ENCODE measurements at places on chromosomes 11 and 22.

DNA sequence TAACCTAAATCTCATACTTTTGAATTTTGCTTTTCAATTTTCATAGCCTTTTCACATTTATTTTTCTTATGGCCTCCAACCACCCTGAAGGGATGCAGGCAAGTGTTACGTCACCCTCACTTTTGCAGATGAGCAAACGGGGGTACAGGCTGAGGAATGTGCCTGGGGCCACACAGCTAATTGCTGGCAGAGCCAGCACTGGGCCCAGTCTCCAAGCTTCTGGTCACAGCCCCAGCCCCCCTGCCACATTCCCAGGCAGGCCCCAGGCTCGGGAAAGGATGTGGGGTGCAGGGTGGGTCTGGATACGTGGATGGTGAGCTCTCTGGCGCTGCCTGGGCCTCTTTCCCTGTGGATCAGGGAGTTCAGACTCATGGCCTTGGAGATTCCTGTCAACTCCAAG lies 138.6 kb downstream of the PKNOX2 start:
- DNase-seq = no peak

GRCh38 chr11:131817687-131818188 lies 447.3 kb downstream of the NTM start:
- DNase-seq = no peak

- DNase-seq = no peak
Observed at GRCh38 chr22:16989915-16990314, 18.1 kb downstream of the GAB4 start.

DNA sequence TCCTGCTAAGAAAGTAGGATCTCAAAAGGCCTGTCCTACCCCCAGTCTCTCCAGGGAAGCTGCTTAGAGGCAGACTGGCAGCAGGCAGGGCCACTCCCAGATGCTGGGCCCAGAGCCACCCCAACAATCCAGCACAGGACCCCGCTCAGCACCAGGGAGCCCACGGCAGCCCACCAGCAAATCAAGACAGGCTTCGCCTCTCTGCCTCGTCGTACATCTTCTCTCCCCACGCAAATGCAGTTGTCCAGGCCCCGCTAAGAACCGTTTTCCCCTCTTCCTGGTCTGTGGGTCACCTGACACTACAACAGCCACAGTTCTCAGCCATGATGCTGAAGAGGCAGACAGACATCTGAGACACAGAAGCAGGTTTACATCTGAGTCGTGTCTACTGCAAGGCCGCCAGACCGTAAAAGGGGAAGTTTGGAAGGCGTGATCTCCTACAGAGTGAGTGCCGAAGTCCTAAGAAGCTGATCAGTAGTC lies 51.1 kb downstream of the IGSF9B start:
- DNase-seq = peak; percentile 50

GRCh38 chr11:11709447-11710239 lies 87.8 kb upstream of the GALNT18 start:
- DNase-seq = no peak

GRCh38 chr11:16158426-16158994 lies 197.8 kb downstream of the SOX6 start:
- no peak for DNase-seq

GRCh38 chr11:35629914-35630313 lies 11.7 kb downstream of the FJX1 start:
- no peak for DNase-seq

DNA sequence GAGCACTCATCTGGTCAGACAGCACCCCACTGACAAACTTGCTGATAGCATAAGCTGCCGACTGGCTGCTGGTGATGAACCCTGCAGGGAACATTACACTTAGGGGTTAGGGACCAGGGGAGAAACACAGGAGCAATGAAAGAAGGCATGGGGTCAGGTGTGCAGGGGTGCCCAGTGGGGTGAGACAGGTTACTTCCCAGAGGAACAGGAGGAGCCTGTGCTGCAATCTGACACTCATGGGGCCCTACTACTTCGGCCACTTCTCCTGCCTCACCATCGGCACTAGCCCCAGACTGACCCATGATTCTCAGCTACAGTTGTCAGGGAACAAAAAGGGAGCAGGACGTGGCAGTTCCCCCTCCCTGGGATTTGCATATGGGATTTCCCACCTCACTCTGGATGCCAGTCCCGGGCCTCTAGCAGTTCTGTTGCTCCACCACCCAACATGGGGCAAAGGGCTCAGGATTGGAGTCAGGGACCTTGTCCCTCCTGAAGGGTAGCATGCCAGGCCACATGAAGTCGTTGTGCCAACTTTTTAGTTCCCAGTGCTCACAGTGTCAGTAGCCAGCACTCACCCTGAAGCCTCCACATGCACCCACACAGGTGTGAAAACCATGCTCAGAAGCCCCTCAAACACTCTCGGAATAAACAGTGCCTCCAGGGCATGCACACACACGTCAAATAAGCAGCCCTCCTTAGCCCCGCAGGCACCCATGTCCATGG lies 2.2 kb downstream of the SLC37A4 start:
- DNase-seq = no peak

GRCh38 chr22:29603358-29604075 lies at the start of gene NF2:
Gene NF2 (plus strand): TSS chr22:29603633. CDS start chr22:29603999, 366 bp downstream.
- DNase-seq = no peak

DNA sequence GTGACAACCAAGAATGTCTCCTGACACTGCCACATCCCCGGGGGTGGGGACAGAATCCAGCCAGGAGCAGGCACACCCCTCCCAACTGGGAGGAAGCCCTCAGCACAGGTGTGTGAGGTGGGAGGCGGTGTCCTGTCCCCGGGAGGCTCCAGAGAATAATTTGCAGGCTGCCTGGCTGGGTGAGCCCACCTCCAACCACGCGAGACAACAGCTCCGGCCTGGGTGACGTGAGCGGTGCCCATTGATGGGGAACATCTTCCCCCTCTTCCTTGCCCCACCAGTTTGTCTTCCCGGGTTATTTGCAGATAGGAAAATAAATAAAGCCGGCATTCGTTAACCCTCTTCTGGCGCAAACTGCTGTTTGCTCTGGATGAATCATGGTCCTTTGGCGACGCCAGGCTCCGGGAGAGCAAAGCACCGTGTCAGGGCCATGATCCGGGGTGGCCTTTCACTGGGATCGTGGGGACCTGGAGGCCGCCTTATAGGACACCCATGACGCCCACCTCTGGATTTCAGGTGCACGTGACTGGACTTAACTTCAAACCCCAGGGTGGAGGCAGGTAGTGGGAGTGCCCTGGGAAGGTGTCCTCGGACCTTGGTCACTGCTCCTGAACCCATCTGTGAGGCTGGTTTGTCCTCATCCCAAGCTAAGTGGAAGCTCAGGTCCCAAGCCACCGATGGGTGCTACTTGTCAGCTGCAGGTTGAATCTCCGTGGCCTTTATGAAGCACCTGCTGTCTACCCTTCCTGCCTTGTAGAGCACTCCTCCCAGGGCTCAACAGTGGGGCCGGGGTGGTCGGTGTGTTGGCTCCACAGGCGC lies 13.9 kb downstream of the CCND1 start:
- peak; percentile 14 for DNase-seq

GRCh38 chr22:45120931-45121330 lies 42.8 kb upstream of the NUP50 start:
- no peak for DNase-seq

GRCh38 chr22:43470941-43471585 lies 59.2 kb downstream of the MPPED1 start:
- no peak for DNase-seq

DNA sequence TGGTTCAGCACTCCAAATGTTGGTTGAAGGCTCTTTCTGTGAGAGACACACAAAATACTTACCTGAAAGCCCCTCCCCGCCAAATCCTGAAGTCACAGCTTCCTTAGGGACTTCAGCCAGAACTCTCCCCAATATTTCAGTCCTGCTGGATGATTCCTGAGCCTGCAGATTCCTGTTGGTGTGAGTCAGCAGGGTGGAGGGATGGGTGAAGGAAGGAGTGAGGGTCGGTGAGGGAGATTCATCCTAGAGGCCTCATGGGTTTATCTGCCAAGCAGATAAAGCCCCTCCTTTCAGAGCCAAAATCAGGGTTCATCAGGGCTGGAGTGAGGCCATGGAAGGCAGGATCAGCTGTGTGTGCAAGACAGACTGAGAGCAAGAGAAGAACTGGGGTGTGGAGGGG lies 37.9 kb downstream of the SMIM38 start:
- DNase-seq = no peak

DNA sequence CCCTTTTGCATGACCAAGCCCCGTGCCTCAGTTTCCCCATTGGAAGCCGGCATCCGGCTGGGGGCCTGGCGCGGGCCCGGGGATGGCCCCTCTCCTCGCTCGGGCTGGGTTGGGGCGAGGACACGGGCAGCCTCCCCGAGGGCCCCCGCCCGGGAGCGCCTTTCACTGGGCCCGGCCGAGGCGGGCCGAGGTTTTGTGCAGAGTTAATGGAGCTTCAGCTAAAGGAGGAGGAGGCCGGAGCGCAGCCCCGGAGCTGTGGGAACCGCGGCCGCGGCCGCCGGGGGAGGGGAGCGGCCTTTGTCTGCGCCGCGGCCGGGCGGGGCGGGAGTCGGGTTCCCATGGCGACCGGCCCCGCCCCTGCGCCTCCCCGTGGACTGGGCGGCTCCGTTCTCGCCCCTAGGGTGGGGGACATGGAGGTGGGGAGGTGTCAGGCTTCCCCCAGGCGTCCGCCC lies 1.4 kb upstream of the MAPK11 start:
- DNase-seq = no peak
